Chondrocyte (in vitro differentiated cells): ENCODE measurements at places on chromosomes 4 and X. TPM values are rescaled to one million over a fixed set of nuclear protein-coding genes. Genes with fewer than 3 reads are reported as not detected.

- DNase-seq = no peak
Observed at GRCh38 chr4:80382090-80382832, 46.7 kb downstream of the CFAP299 start.

- no peak for DNase-seq
Observed at GRCh38 chr4:107330916-107331315, 294.8 kb upstream of the DKK2 start.

GRCh38 chrX:23952984-23953907 is 45.4 kb downstream of the CXorf58 start:
- no peak for DNase-seq

DNA sequence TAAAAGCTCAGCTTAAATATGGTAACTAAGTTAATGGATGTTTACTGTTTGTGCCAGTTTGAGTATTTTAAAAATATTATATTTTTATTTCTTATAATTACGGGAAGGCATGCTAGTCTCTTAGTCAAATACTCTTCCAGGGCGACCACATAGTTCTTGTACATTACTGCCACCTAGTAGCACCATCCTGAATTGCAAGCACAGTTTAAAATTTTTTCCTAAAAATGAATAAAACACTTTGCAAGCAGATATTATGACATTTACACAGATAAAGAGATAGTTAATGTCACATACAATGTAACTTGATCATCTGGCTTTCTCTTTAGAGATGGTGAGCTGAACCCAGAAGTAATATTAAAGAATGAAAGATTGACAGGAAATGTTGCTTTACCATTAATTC is 11.5 kb downstream of the NDP start:
- DNase-seq = no peak

- DNase-seq = no peak
Observed at GRCh38 chr4:179583221-179583620, 2141.0 kb upstream of the AGA start.

GRCh38 chr4:37528166-37528885 is 157.8 kb downstream of the RELL1 start:
- DNase-seq = no peak

- no peak for DNase-seq
Observed at GRCh38 chr4:61162116-61162515, 38.0 kb upstream of the ADGRL3 start.

GRCh38 chr4:7989654-7990053 is 50.0 kb upstream of the AFAP1 start:
- no peak for DNase-seq

DNA sequence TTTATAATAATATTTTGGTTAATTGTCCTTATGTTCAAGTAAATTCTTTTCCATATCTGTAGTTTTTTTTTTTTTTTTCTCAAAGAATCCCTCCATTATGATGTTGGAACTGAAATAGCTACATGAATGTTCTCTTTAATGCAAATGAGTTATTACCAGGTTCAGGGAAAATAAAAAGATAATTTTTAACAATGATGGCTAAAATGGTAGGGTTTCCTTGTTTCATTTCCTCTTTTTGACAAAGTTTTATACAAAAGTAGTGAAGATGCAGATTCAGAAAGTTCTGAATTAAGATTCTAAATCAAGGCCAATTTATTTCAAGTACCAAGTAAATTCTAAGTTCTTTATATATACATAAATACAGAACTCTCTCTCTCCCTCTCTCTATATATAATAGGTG is 779.0 kb upstream of the INTU start:
- no peak for DNase-seq

DNA sequence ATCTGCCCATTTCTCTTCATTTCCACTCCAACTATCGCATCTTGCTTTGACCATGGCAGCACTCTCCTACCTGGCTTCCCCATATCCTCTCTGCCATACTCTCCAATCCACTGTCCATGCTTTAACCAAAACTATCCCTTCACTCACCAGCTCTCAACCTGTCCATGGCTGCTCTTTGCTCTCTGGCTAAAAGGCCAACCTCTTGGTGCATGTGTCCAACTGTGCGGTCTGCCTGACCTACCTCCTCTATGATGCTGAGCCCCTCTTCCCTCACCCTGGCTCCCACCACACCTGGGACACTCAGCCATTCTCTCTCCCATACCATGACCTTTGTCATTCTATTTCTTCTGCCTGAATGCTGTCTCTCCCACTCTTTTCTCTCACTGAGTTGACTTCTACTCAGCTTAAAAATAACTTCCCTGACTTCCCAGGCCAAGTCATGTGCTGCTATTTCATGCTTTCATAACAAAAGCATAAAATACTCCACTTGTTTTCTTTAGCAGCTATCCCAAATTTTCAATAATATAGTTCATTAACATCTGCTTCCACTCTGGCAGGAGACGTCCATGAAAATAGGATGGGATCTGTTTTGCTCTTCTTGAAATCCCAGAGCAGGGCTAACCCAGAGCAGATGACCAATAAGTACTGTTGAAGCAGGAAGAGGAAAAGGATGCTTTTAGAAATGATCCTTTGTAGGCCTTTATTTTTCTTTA is 29.8 kb upstream of the KLF3 start:
- DNase-seq = no peak

DNA sequence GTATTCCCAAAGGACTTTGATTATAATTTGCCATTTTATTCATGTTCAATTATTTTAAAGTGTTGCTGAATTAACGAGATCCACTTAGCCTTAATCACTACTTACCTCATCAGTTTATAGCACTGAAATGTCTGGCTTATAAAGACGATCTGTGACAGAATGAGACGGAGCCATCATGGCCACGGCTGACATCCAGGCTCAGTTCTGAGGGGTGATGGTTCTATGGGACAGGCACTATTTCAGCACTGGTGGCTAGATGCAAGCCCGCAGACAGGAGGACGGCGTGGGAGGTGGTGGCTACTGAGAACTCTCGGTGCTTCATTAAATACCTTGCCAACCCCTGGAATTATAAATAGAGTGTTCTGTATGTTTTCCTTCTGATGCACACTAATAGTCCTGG is 1084.2 kb upstream of the TENM3 start:
- no peak for DNase-seq

Gene CDS1
- 0.26 to 0.30 TPM in 2 of 3 replicates, not detected in the other for total RNA-seq

Gene RBM47
- 0.12 to 0.26 TPM (median 0.12 TPM) in 3 replicates for total RNA-seq
